ENCODE measurements at places on chromosomes 4 and X.

- DNase-seq: no peak
These were observed 19.1 kb downstream of the FGFRL1 start for GRCh38 chr4:1030559-1030958.

- no peak for DNase-seq
These were observed 11.3 kb upstream of the DOCK11 start for GRCh38 chrX:118484216-118484903.

GRCh38 chr4:95869961-95870500, 30.1 kb downstream of the PDHA2 start:
- DNase-seq: no peak

DNA sequence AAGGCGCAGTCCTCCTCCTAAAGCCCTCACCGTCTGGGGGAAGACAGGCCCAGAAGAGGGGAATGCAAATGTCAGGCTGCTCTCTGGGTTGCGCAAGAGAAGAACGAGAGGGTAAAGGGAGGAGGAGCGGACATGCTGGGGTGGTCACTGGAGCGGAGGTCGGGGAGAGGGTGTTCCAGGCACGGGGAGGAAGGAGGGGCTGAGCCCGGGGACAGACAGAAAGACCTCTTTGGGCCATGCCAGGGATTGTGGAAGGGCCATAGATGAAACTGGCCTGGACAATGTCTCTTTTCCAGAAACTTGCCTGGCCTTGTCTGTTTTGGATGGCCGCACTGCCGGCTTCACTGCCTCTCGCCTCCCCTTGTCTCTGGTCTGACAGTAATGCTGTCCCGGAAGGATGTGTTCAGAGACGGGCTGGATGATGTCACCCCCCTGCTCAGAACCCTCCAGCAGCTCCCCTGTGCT, 121.0 kb downstream of the SORCS2 start:
- no peak for DNase-seq

- DNase-seq: no peak
These were observed 24.3 kb upstream of the UXT start for GRCh38 chrX:47683184-47683828.

All from RKO (cell line).